ENCODE measurements at places on chromosomes 7 and 10. TPM values are rescaled to one million over a fixed set of nuclear protein-coding genes. Genes with fewer than 3 reads are reported as not detected.

The ITPRID1 gene
- total RNA-seq, result 1.8 TPM

The DYNC1I1 gene
- total RNA-seq, result 1.1 TPM

The TBC1D12 gene
- total RNA-seq, result 23.5 TPM

DNA sequence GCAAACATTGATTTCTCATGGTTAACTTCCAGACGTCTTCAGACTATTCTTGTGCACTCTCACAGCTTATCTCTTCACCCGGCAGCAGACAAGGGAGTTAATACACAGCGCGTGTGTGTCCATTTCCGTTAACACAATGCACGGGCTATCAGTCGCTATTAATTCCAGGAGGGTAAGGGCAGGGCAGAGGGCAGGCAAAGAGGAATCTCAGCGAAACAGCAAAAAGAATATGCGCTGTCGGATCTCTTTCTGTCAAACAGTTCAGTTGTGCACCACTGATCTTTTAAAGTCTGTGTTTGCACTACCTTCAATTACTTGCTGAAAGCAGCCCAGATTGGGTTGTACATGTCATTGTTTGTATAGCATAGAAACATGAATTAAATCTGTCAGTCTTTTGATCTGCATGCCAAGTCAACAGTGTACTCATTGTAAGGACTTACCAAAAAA is 41.1 kb upstream of the CABCOCO1 start:
- peak; percentile 22 for DNase-seq

- DNase-seq, result no peak
Measured at GRCh38 chr7:157964016-157964415, 623.6 kb downstream of the PTPRN2 start.
